ENCODE measurements at places on chromosomes 2 and 18.

- peak; percentile 54 for DNase-seq
Observed at GRCh38 chr2:225041851-225042799, at the start of gene DOCK10. TSS of gene DOCK10 (minus strand) at chr2:225042468. CDS start at chr2:225042374, 94 bp downstream.

DNA sequence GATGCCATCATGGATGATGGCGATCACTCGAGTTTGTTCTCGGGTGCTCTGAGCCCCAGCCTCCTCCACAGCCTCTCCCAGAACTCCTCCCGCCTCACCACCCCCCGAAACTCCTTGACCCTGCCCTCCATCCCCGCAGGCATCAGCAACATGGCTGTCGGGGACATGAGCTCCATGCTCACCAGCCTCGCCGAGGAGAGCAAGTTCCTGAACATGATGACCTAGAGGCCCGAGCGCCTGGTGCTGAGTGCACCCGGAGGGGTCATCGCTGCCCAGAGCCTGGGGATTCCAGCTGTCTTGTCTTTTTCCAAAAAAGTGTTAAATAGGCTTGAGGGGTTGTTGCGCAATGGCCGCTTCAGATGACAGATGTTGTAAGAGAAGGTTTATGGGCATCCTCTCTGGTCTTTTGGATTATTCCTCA is 254.8 kb downstream of the GLI2 start:
- no peak for DNase-seq

- no peak for DNase-seq
Observed at GRCh38 chr2:48929571-48930301, 174.2 kb upstream of the LHCGR start.

GRCh38 chr2:240433973-240434727 is 1.3 kb upstream of the GPC1 start:
- peak; percentile 95 for DNase-seq

- DNase-seq: peak; percentile 63
Observed at GRCh38 chr2:28325567-28326468, 66.8 kb upstream of the FOSL2 start.

DNA sequence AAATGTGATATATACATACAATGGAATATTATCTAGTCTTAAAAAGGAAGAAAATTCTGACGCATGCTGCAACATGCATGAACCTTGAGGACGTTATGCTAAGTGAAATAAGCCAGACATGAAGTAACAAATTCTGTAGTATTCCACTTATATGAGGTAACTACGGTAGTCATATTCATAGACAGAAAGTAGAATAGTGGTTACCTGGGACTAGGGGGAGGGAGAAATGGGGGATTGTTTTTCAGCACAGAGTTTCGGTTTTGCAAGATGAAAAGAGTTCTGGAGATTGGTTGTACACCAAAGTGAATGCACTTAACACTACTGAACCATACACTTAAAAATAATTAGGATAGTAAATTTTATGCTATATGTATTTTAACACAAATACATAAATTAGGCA is 215.9 kb upstream of the FBXO11 start:
- no peak for DNase-seq

Data from ACHN (cell line).